CD8-positive, alpha-beta T cell (primary cell): ENCODE measurements at places on chromosomes 1 and 21.

GRCh38 chr21:33205476-33205875, 24.3 kb upstream of the IFNAR2 start:
- peak; percentile 66 for DNase-seq

- peak; percentile 38 for DNase-seq
Measured at GRCh38 chr1:1943834-1944570, 24.9 kb upstream of the TMEM52 start.

DNA sequence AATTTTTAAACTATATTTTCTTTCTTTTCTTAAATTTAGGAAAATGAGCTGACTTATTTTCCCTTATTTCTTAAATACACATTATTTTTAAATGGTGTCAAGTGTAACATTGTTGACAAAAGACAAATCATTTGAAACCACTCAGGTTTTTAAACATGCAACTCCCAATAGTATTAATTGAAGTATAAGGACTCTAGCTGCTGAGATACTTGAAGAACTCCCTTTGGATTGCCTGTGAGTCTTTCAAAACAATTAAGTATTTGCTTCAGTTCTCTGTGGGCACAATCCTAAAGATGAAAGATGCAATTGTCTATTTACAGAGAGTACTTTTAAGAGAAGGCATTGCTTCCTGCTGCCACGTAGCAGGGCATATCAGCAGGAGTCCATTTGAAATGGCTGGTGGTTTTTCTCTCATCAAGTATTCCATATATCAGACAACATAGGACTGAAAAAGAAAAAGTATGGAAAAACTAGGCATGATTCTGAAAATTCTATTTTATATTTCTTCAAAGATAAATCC, 373.4 kb downstream of the NEGR1 start:
- DNase-seq = no peak

DNA sequence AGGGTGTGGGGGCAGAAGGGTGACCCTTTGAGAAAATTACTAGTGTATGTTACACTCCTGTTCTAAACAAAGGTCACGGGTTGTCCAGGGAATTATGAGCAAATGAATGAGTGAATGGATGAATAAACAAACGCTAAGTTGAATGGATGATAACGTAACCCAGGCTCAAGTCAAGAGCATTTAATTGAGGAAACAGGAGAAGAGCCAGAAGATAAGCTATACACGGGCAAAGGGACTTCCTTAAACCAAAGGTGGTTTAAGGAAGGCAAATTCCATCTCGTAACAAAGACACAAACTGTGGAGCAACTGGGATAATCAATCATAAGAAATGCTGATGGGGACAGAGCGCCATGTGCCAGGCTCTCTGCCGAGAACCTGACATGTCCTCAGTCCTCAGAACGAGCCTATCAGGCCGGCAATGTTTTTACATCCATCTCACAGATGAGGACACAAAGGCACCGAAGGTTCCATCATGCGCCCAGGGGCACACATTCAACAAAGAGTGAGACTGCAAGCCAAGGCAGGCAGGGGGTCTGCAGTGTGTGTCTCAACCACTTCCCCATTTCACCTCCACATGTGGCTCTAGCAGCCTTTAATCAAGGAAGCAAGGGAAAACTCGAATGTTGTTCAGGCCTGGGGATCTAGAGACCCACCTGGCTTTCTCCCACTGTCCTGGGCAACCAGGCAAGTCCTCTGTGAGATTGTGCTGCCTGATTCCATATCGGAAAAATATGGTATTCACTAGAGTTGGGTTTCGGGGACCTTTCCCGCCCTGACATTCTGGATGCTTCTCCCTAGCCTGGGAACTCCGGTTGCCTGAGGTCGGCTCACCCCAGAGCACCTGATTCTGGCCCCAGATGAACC, 126.8 kb upstream of the EDN2 start:
- no peak for DNase-seq

GRCh38 chr1:179548666-179549367, 26.9 kb downstream of the NPHS2 start:
- no peak for DNase-seq

- DNase-seq = no peak
Measured at GRCh38 chr1:156670359-156670758, 6.8 kb downstream of the NES start.

GRCh38 chr1:91054780-91055481, 33.1 kb upstream of the ZNF644 start:
- DNase-seq = peak; percentile 28

- no peak for DNase-seq
Measured at GRCh38 chr1:29234471-29234870, 1.9 kb upstream of the PTPRU start.

DNA sequence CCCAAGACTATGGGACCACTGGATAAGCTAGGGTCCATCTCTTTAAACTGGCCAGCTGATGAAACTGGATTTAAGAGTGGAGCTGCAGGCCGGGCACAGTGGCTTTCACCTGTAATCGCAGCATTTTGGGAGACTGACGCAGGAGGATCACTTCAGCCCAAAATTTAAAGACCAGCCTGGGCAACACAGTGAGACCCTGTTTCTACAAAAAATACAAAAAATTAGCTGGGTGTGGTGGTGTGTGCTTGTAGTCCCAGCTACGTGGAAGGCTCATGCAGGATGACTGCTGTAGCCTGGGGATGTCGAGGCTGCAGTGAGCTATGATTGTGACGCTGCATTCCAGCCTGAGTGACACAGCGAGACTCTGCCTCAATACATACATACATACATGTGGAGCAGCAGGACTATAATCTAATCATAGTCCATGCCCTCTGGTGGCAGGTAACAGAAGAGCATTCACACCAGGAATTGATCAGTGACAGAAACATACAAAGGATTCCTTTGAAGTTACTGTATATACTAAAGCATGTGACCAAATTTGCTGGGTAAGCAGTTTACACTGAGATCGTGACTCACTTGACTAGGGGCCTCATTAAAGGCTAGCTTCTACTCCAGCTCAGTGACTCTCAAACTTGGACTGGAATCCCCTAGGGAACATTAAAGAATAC, 101.5 kb upstream of the SLFNL1 start:
- DNase-seq = no peak

- no peak for DNase-seq
Measured at GRCh38 chr1:184734980-184735379, 19.7 kb downstream of the EDEM3 start.

GRCh38 chr21:42563686-42564085, 50.0 kb downstream of the SLC37A1 start:
- DNase-seq = no peak

GRCh38 chr21:27590271-27590670, 623.4 kb upstream of the ADAMTS5 start:
- no peak for DNase-seq

DNA sequence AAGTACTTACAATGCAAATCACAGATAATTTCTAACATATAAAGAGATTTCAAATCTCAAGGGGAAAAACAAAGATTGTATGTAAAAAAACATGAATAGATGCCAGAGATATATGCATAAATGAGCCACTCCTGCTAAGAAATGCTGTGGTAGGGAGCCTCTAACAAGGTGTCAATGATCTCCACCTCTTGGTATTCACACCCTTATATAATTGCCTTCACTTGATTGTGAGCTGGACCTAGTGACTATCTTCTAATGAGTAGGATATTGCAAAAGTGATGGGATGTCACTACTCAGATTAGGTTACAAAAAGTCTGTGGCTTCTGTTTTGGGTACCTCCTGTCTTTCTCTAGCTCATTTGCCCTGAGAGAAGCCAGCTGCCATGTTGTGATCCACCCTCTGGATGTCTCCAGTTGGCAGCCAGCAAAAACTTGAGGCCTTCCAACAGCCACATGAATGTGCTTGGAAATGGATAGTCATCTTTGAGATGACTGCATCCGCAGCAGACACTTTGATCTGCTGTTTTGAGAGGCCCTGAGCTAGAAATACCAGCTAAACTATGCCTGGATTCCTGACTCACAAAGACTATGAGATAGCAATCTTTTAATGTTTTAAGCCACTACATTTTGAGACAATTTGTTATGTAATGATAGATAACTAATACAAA, 196.1 kb upstream of the FGGY start:
- DNase-seq = no peak

GRCh38 chr1:168561989-168562388, 14.4 kb upstream of the XCL1 start:
- DNase-seq = no peak

DNA sequence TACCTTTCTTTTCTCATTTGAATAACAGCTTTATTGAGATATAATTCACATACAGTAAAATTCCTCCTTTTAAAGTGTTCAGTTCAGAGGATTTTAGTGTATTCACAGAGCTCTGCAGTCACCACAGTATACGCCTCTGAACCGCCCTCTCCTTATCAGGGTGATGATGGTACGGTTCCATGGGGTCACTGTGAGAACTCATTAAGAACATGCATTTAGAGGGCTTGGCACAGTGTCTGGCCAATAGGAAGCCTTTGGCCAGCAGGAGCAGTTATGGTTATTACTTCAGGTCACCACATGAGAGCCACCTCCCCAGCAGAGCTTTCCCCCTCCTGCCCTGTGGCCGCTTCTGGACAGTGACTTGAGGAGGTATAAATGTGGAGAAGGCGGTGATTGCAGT, 27.3 kb downstream of the KCNQ4 start:
- no peak for DNase-seq

GRCh38 chr1:109948285-109948630, 36.3 kb upstream of the AHCYL1 start:
- DNase-seq = no peak

DNA sequence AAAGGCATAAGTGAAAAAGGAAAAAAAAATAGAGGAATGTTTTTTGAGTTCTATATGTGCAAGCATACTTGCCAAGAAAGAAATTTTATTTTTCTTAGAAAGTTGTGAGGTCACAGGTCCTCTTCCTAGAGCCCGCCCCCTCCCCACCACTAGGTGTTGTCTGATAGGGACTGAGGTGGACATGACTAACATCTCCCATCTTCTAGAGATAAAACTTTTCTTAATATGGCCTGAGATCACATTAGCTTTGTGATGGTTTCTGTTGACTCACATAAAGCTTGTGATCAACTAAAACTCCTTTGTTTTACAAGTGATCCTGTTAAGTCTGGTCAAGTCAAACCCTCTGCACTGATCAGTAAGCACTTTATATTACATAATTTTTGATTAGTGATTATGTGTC, 33.4 kb upstream of the CITED4 start:
- no peak for DNase-seq

GRCh38 chr21:43972850-43973633, 39.1 kb upstream of the TRAPPC10 start:
- no peak for DNase-seq

- DNase-seq = peak; percentile 73
Measured at GRCh38 chr1:110554871-110555801, 36.2 kb upstream of the KCNA10 start.

- peak; percentile 86 for DNase-seq
Measured at GRCh38 chr1:12619792-12620487, 1.9 kb upstream of the DHRS3 start.

GRCh38 chr1:65493802-65494201, 73.3 kb downstream of the LEPR start:
- no peak for DNase-seq

DNA sequence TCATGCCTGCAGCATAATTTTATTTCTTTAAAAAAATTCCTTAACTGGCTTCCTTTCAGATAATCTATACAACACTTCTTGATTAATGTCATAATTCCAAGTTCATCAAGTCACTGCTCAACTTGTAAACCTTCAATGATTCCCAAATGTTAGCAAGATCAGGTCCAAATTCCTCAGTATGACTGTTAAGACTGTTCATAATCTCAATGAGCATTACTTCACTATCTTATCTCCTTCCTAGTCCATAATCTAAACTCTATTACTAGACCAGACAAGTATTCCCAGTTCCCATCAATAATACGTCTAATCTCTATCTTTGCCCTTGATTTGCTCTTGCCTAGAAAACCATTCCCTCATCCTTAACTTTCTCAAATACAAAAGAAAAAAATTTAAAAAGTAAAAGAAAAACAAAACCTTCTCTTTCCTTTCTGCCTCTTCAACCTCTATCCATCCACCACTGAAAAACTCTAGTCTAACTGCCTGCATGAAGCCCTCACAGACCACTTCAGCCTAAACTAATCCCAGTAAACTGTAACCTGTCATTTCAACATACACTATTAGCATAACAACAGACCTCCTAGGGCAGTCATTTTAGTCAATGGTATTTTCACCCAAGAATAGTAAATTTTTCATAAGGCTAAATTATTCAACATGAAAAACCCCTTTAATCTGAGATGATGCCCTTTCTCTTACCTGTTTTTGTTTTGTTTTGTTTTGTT, 15.5 kb downstream of the LUZP1 start:
- no peak for DNase-seq

DNA sequence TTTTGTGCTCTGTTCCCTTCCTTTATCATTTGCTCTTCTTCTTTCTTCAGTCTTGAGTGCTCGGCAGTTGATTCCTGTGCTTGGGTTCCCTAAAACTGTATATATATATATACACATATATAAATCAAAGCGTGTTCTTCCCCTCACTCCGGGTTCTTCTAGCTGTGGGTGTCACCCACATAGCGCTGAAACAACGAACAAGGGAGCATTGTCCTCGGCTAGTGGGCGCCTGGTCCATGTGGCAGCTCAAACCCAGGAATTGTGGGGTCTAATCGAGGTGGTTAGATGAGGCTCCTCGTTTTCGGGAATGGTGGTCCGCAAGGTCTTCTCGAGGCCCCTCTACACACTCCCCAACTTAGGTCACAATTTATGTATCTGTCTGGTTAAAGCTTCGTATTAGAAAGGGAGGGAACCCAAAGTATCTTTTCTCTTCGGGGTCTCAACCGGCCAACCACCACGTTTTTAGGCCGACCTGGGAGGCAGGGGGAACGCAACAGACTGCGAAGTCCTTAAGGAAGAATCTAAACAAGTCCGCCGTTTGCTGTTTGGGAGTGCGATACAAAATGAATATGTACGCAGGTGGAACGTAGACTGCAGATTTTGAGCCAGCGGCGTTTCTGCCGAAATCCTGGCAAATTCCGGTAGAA, 504 bp upstream of the SDHC start:
- no peak for DNase-seq

GRCh38 chr1:151934048-151934493, 24.8 kb upstream of the THEM4 start:
- DNase-seq = peak; percentile 22

DNA sequence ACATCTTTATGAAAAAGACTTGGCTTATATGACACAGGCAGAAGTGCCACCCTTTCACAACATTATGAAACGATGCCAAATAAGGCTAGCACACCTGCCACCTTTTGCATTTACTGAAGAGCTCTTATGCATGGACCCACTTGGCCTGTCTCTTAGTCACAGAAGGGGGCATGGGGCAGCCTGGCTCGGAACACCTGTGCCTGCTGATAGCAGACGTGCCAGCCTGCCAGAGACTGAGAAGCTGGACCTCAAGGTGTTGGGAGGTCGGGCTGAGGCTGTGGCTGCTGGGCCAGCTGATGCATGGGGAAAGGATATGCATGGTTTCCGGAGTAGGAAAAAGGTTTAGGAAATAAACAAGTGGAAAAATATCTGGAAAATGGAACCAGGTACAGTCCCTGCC, 21.5 kb downstream of the RCAN1 start:
- no peak for DNase-seq

GRCh38 chr1:86346388-86346787, 49.7 kb downstream of the ODF2L start:
- DNase-seq = no peak

GRCh38 chr1:8473891-8474300, 156.0 kb downstream of the SLC45A1 start:
- no peak for DNase-seq
